ENCODE measurements at places on chromosomes 4 and X.

DNA sequence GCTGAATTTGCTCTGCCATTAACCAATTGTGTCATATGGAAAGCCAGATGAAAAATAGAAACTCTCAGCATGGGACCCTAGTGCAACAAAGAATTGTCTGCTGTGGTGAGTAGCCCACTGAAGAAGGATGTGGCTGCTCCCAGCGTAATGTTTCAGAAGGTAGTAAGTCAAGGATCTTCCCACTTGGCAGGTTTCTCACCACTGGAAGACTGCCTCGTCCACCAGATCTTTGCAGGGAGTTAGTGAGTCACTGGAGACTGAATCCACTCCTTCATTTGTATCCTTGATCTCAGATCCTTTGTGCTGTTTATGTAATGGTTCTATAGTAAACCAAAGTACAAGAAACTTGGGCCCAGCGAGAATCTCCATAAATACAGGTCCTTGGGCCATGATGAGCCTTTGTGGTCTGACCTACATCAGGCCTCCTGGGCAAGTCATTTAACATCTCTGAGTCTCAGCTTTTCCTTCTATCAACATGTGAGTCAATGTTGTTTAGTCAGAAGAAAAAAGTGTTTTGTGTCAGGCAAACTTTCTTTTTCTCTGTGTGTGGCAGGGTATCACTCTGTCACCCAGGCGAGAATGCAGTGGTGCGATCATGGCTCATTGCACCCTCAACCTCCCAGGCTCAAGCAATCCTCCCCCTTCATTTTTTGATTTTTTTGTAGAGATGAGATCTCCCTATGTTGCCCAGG lies 78.0 kb upstream of the CCDC160 start:
- DNase-seq, result no peak

GRCh38 chrX:149713279-149714050 lies 1.6 kb downstream of the MAGEA11 start:
- DNase-seq, result no peak

GRCh38 chr4:173135241-173135847 lies 33.3 kb upstream of the GALNT7 start:
- DNase-seq, result no peak

DNA sequence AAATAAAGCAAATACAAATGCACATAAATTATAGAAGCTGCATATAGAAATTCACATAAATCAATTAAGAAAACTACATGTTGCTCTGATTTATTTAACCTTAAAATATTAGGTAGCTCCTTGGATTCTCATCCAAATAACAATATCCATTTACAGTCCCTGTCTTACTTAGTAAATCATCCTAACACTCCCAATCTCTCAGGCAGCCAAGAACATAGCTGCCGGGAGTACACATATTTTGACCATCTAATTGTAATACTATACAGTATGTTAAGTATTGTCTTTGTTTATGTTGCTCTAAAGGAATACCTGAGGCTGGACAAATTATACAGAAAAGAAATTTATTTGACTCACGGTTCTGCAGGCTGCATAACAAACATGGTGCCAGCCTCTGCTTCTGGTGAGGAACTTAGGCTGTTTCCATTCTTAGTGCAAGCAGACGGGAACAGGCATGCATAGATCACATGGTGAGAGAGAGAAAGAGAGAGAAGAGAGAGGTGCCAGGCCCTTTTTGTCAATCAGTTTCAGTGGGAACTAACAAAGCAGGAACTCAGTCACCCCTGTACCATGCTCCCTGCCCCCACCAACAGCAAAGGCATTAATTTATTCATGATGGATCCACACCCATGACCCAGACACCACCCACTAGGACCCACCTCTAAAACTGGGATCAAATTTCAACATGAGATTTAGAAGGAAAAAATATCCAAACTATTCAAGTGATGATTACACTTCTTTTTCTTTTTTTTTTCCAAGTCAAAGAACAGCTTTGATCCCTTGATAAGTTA lies 614.8 kb upstream of the TECRL start:
- DNase-seq, result no peak

GRCh38 chrX:17967888-17968287 lies 106.8 kb upstream of the RAI2 start:
- DNase-seq, result no peak

- no peak for DNase-seq
Observed at GRCh38 chr4:80927420-80927819, 103.1 kb upstream of the BMP3 start.

DNA sequence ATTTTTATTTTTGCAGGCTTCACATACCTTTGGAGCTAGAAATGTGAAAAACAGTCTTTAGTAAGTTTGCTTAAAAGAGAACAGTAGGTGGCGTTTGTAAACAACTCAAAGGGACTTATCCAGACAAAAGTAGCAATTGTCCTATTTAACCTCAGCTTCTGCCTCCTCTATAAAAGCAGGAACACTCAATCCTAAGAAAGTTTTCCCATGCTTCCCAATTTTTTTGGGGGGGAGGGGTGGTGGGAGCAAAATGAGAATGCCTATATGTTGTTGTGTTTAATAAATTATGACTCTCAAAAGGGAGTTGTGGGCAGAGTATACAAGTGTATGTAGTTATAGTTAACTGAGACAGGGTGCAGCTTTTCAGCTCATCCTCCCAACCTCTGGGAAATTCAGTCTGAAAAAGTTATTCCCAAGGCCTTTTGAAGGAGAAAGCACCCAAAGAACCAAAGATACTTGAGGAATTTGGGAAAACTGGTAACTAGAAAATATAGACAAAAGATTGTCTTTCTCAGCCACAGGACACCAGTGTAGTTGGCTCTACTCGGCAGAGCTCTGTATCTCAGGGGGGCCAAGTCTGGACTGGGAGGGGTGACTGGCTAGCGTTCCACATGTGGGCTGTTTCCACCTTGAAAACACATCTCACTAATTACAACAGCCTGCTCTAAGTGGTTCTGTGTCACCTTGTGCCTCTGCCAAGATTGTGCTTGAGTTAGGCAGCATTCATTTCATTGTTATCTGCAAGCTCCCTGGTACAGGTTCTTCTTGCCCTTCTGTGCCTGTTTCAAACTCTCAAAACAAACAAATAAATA lies 2.8 kb downstream of the SFRP2 start:
- DNase-seq, result no peak

GRCh38 chr4:122784261-122784660 lies 42.4 kb upstream of the FGF2 start:
- no peak for DNase-seq

DNA sequence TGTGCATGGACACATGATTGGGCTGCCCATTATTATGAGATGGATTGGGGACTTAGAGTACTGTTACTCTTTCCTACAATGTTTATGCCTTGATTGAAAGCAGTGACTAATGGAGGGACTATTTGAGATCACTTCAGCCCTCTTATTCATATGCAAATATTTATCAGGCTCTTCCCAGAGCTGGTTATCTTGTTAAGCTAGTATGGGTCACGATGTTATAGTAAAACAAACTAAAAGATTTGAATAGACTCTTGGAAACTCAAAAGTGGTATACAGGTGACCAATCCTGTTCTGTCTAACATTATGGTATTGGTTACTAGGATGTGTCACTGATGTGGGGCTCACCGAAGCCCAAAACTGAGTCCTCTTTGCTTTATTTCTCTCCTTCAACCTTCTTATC lies 306.2 kb upstream of the CASK start:
- no peak for DNase-seq

- no peak for DNase-seq
Observed at GRCh38 chr4:161321706-161322105, 842.1 kb downstream of the FSTL5 start.

- no peak for DNase-seq
Observed at GRCh38 chrX:130176354-130176776, 4.6 kb downstream of the RAB33A start.

DNA sequence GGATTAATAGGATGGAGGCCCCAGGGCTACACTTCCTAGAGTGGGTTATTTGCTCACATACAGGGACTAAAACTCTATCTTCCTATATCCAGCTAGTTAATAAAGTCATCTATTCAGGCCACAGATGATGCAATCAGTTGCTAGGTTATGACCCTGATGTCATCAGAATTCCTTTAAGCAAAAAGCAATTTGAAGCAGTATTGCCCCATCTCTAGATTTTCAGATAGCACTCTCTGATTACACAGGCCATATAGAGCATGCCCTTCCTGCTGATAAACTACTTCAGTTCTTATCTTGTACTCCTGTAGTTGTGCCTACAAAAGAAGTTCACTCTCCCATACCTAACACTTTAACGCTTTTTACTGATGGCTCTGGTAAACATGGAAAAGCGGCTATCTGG lies 84.8 kb downstream of the TMEM144 start:
- DNase-seq, result no peak

GRCh38 chrX:47523297-47523696 lies 37.7 kb upstream of the ARAF start:
- peak; percentile 9 for DNase-seq

DNA sequence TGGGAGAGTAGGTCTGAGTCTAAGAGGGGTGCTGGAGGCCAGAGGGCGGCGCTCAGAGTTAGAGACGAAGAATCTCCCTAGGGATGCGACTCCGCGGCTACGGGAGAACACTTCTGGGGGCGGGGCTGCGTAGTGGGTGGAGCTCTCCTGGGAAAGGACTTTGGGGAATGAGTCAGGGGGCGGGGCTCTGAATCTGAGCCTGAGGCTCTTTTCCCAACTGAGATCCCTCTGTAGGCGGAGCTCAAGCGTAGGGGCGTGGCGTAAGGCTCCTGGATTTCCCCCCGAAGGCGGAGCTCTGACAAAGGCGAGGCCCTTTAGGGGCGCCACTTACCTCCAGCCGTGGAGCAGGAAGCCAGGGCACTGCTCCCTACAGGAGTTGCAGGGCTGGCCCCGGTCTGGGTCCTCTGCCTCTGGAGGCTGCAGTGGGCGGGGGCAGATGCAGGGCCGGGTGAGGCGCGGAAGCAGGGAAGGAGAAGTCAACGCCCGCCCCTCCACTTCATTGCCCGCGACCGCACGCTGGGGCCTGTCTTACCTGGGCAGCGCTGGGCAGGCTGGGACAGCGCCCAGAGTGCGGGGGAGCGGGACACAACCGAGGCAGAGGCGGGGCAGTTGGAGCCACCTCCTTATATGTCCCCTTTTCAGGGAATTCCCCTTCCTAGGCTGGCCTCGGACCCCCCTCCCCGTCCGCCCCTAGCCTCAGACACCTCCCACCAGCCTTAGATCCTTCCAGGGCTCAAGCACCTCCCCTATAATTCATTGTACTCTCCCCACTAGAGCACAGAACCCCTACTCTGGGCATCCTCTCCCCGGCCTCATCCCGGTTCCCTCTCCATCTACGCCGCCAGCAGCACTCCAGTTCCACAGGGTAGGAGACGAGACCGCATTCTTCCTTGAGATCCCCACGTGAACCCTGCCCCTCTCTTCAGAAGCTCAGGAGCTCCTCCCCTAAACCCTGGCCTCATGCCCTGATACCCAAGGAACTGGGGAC lies 1.6 kb downstream of the PRICKLE3 start:
- DNase-seq, result peak; percentile 76

GRCh38 chr4:146186041-146186440 lies 10.5 kb downstream of the LSM6 start:
- DNase-seq, result no peak

DNA sequence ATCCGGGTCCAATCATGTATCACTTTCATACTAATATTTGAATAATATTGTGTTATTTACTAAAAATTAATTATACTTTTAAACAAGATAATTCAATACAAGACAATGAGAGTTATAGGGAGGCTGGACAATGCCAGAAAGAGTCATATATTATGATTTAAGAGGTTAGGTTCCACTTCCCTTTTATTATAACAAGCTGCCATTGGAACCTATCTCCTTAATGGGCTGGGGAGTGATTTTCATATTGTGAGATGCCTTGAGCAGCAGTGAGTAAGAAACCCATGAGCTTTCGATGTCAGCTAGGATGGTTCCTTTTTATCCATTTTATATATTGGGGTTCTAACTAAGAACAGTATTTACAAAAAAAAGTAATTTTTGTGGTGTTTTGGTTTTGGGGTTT lies 91.8 kb downstream of the MAB21L2 start:
- no peak for DNase-seq

GRCh38 chrX:115364670-115365069 lies 75.2 kb downstream of the LUZP4 start:
- DNase-seq, result no peak

DNA sequence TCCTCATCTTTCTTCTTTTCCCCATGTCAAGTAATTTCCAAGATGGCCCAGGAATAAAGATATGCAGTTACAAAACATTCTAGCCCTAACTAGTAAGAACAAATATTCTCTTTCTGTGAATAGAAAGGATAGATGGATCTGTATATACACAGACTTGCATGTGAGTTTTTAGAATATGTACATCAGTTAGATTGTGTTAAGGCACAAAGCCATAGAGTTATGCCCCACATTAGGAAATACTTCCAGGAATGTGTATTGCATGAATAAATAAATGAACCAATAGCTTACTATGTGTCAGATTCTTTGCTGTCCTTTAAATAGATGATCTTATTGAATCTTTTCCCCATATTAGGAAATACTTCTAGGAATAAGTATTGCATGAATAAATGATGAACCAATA lies 46.0 kb upstream of the TMPRSS11E start:
- no peak for DNase-seq
